HTR-8/SVneo (cell line): ENCODE measurements at places on chromosomes 5 and 9.

DNA sequence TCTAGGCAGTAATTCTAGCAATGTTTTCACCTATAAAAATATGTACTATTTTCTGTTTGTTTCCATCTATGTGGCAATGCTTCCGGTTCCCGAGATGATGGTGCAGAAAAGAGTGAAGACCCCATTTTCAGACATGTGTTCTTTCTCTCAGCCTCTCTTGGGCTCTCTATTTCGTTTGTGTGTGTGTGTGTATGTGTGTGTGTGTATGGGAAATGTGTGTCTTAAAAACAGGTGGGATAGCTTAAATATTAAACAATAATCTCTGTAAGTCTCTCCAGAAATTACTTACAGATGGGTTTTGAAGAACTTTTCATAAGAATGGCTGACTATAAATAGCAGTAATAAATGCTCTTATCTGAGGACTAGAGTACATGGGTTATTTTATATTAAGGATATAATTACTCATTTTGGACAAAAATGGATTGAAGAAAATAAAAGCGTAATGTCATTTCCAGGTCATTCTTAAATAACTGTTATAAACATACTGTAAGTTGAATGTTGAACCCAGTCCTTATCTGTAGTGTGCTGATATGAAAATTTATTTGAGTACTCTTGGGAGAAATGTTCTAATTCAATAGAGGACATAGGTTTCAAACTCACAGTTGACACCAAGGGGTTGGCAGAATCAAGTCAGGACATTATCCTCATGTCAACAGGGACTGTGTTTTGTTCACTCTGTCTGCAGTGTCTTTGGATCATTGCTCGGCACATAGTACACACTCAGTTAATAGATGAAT lies 31.1 kb downstream of the PCSK5 start:
- no peak for DNase-seq

DNA sequence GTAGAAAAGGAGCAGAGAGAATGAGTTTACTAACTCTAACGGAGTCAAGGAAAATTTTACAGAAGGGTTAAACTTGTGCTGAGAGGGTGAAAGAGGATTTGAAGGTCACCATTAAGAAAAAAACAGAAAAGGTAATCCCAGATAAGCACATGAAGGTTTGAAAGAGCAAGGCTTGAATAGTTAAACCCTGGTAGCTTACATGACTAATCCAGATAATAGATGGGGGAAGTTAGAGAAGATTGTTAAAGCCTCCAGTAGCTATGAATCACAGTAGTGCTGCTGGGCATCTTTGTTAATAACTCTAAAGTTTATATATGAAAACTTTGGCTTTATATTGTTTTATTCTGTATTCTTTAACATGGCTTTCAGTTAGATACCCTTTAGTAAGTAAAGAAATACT lies 354.5 kb upstream of the FTMT start:
- DNase-seq, result no peak

DNA sequence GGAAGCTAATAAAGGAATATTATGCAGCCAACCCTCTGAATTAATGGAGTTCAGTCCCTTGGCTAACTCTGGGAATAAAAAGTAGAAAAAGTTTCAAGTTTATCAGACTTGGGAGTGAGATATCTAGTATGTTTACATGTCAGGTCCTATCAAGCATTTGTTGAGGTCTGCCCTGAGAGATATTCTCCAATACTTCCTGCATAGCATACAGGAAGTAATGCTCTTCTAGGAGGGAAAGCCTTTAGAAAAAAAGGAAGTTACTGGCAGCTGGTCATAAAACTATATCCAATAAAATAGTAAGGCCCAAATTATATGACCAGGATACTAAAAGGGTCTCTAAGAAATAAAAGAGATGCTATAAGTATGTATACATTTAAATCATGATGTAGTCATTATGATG lies 594.1 kb upstream of the FTMT start:
- no peak for DNase-seq

DNA sequence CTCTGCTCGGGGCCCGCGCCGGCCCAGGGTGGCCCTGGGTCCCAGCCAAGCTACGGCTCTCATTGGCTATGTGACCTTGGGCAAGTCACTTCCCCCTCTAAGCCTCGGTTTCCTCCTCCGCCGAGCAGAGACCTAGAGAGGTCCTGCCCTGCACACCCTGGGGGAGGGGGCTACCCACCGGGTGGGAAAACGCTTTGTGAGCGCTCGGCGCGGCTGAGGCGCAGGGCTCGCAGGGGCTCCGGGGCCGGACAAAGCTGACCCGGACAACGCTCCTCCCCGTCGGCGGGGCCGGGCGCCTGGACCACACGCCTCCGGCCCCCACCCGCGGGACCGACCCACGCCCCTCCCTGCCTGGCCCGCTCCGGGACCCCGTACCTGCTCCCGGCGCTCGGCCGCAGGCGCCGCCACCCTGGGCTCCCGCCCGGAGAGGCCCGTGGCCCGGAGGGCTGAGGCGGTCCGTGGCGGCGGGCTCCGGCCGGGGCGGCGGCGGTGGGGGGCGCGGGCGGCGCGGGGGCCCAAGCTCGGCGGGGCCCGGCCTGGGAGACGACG lies 85.7 kb upstream of the MELK start:
- DNase-seq, result peak; percentile 15

DNA sequence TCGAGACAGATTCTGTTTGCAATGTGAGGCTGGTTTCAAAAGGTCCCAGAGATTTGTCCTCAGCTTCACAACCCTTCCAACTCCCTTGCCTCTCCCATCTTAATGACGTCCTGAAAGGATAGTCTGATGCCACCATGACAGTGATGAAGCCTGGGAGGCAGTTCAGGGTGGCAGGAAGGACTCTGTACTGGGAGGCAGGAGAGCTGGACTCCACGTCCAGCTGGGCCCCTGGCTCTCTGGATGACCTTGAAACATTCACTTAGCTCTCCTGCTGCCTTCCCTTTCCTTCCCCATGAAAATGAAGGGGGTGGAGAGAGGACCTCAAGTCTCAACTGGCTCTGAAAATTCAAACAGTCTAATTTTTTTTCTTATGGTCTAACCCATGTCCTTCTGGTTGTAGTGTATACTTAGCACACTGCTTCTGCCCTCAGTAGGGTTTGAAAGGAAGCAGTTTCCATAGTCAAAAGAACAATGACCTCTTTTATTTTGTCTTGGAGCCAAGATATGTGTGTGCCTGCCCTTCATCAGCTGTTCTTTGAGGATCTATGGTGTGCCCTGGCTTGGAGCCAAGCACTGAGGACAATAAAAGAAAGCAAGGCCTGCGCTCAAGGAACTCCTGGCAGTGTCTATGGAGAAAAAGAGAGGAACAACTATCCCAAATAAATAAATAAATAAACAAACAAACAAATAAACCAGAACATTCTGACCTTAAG lies 188.3 kb downstream of the GRIA1 start:
- DNase-seq, result no peak

DNA sequence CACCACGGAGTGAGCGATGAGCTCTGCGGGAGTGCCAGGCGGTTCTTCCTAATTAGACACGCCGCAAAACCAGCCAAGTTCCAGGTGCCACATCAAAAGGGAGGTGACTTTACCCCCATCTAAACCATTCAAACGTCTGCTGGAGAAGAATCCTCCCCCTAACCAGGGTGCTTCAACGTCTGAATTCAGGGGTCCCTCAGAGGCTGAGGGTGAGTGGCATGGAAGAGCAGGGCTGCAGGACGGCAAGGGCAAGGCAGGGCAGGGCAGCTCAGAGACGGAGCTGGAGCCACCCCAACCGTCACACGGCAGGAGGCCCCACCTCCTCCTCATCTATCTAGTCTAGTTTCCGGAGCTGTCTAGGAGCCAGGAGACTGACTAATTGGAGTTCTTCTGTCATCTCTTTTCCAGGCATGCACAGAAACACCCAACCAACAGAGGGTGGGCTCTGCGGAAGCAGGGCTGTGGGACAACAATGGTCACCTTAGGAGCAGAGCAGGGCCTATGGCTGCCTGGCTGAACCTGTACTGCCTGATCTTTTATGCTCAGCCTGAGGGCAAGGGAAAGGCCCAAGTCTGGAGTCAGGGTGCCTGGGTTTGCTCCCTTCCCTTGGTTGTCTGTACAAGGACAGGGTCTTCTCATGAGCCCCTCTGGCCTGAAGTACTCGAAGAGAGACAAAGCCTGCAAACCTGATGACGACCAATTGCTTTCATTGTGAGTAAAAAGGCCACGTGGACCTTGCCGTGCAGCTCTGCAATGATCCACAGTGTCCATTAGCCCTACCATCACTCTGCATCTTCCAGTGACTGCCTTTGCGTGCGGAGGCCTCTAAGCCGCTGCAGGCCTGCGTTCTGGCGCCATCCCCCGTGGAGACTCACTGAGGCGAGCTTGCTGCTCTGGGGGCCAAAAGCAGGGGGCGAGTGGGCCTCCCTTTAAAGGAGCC lies 81.0 kb upstream of the SLC25A51 start:
- DNase-seq, result peak; percentile 53

DNA sequence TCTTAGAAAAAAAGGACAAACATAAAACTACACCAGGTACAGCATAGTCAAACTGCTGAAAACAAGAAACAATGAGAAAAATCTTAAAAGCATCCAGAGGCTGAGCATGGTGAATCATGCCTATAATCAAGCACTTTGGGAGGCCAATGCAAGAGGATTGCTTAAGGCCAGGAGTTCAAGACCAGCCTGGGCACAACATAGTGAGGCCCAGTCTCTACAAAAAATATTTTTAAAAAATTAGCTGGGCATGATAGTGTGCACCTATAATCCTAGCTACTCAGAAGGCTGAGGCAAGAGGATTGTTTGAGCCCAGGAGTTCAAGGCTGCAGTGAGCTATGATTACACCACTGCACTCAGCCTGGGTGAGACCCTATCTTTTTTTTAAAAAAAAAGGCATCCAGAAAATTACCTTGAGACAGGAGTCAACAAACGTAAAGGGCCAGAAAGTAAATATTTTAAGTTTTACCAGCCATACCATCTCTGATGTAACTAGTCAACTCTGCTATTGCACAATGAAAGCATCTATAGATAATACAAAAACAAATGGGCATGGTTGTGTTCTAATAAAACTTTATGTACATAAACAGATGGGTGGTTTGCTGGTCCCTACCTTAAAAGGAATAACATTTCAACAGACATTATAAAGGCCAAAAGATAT lies 19.8 kb downstream of the AP3B1 start:
- no peak for DNase-seq

GRCh38 chr9:118331622-118332045 lies 627.4 kb downstream of the TLR4 start:
- peak; percentile 32 for DNase-seq

- no peak for DNase-seq
Observed at GRCh38 chr9:251398-251797, 36.7 kb downstream of the DOCK8 start.

- peak; percentile 11 for DNase-seq
Observed at GRCh38 chr5:26553079-26553478, 485.3 kb downstream of the CDH9 start.

GRCh38 chr5:56026863-56027300 lies 32.1 kb upstream of the IL6ST start:
- DNase-seq, result peak; percentile 81

- no peak for DNase-seq
Observed at GRCh38 chr9:13151489-13151888, 128.0 kb downstream of the MPDZ start.

- DNase-seq, result no peak
Observed at GRCh38 chr9:114004221-114004716, 73.8 kb downstream of the AMBP start.

- no peak for DNase-seq
Observed at GRCh38 chr5:98816582-98817222, 43.2 kb downstream of the RGMB start.

- no peak for DNase-seq
Observed at GRCh38 chr5:66805514-66806430, 209.6 kb downstream of the MAST4 start.

GRCh38 chr5:758698-759053 lies 25.9 kb downstream of the ZDHHC11B start:
- no peak for DNase-seq

GRCh38 chr5:142645456-142645855 lies 40.4 kb downstream of the FGF1 start:
- DNase-seq, result no peak
